Forelimb muscle (tissue), 1 donor: ENCODE measurements at places on chromosomes 6 and 20. TPM values are rescaled to one million over a fixed set of nuclear protein-coding genes. Genes with fewer than 3 reads are reported as not detected.

- DNase-seq = no peak
These were observed 18.4 kb downstream of the BLTP3A start for GRCh38 chr6:34810017-34810882.

- DNase-seq = no peak
These were observed 10.8 kb downstream of the STX16 start for GRCh38 chr20:58661598-58662473.

DNA sequence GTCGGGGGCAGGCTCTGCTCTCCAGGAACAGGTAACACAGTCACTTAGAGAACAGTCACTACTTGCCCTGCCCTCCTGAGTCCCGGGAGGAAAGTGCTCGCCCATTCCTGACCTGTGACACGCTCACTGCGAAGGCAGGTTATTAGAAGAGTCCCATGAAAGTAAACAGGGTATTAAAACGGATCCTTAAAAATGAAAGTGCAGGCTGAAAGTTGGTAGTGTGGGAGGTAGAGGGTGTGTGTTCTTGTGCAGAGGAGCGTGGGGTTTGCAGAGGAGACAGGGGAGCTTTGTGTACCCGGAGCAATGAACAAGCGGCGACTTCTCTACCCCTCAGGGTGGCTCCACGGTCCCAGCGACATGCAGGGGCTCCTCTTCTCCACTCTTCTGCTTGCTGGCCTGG is at the start of gene CCN6:
TSS of gene CCN6 (plus strand) at position 104 of the 400 bp plus-strand sequence. CDS start at position 358, 254 bp downstream.
- no peak for DNase-seq

DNA sequence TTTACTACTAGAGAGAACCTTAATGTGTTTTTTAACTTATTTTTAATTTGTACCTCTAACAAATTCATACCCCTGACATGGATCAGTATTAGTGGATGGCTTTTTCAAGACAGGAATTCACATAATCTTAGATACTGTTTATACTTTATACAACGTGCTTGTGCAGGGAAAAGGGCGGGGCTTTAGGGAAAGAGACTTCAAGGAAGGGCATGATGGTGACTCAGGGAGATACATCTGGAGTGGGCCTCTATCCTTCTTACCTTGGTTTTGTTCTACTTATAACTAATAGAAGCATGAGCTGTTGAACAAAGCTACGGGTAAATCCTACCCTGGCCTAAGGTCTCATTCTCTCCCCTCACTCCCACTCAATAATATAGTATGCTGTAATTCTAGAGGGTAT is 160.8 kb downstream of the C6orf58 start:
- no peak for DNase-seq

The MRPS18B gene
- 56.3 TPM for polyA plus RNA-seq

- no peak for DNase-seq
These were observed 27.0 kb upstream of the ANKEF1 start for GRCh38 chr20:10007747-10008146.
